Hepatocyte (in vitro differentiated cells): ENCODE measurements at places on chromosomes 12 and 14. TPM values are rescaled to one million over a fixed set of nuclear protein-coding genes. Genes with fewer than 3 reads are reported as not detected.

SLC6A15 gene
- 2.5 and 6.2 TPM in 2 replicates for total RNA-seq

A2M gene
- 567 and 598 TPM in 2 replicates for total RNA-seq

SFSWAP gene
- 15.9 and 25.1 TPM in 2 replicates for total RNA-seq

RERG gene
- 7.0 and 7.9 TPM in 2 replicates for total RNA-seq

ACVRL1 gene
- total RNA-seq: 4.6 and 11.6 TPM in 2 replicates

TSHR gene
- total RNA-seq: 0.08 TPM in 1 of 2 replicates, not detected in the other

KRT85 gene
- total RNA-seq: not detected in 2 replicates

KERA gene
- 0.10 TPM in 1 of 2 replicates, not detected in the other for total RNA-seq

RBP5 gene
- total RNA-seq: 11.1 and 16.2 TPM in 2 replicates

MLF2 gene
- 210 and 241 TPM in 2 replicates for total RNA-seq

ADGRD1 gene
- 14.2 and 18.5 TPM in 2 replicates for total RNA-seq

CCDC175 gene
- not detected in 2 replicates for total RNA-seq

PRH2 gene
- not detected in 2 replicates for total RNA-seq

FOXG1 gene
- not detected in 2 replicates for total RNA-seq

PAPOLA gene
- 149 and 151 TPM in 2 replicates for total RNA-seq

AKAP5 gene
- total RNA-seq: 7.8 and 9.4 TPM in 2 replicates

PRB2 gene
- total RNA-seq: 0.10 TPM in 1 of 2 replicates, not detected in the other

CCDC196 gene
- total RNA-seq: not detected in 2 replicates

SLC25A3 gene
- 780 and 871 TPM in 2 replicates for total RNA-seq

DNAH10 gene
- total RNA-seq: 0.28 and 0.60 TPM in 2 replicates

OTUB2 gene
- total RNA-seq: 2.1 and 2.7 TPM in 2 replicates

DTX1 gene
- 0.47 and 1.0 TPM in 2 replicates for total RNA-seq

C12orf50 gene
- 0.40 TPM in 1 of 2 replicates, not detected in the other for total RNA-seq

BICD1 gene
- 16.7 and 23.6 TPM in 2 replicates for total RNA-seq
